Effector memory CD8-positive, alpha-beta T cell (primary cell): ENCODE measurements at places on chromosomes 12 and 14.

GRCh38 chr12:124837958-124838803 lies 25.5 kb downstream of the SCARB1 start:
- H3K36me3 ChIP-seq: no peaks in the 10 kb centered on the region
- no peaks in the 10 kb centered on the region for H3K27me3 ChIP-seq
- H3K4me1 ChIP-seq: no peaks in the 10 kb centered on the region
- H3K4me3 ChIP-seq: no peak overlapping the region

DNA sequence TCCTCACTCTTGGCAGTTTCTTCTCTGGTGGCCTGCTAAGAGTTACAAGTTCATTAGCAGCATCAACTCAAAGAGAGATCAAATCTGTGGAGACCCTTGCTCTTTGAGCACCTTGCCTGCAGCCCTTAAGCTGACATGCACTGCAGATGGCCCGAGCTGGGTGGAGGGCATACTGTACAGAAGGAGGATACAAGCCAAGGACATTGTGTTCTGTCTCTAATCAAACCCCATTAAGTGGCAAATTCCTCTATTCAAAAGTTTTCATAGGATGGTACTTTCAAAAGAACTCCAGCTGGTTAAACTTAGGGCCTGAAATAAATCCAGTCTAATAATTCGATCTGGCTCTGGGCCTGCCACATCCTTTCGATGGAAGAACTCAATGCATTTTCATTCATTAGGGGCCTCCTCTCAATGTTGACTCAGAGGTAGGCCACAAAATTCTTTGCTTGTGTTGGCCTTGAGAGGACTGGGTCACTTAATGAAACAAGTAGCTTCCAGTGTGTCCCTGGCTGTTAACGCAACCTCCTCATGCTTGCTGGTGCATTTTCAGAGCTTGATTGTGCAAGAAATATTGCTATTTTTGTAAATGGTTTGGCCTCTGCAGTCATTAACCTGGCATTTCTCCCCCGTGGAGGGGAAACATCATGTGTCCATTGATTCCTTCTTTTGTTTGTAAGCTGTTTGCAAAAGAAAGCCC lies 318.2 kb downstream of the NUAK1 start:
- H3K27me3 ChIP-seq: peaks cover 9% of the 10 kb centered on the region
- no peak for DNase-seq
- no peaks in the 10 kb centered on the region for H3K4me1 ChIP-seq
- H3K27ac ChIP-seq: no peak overlapping the region
- no peaks in the 10 kb centered on the region for H3K36me3 ChIP-seq

DNA sequence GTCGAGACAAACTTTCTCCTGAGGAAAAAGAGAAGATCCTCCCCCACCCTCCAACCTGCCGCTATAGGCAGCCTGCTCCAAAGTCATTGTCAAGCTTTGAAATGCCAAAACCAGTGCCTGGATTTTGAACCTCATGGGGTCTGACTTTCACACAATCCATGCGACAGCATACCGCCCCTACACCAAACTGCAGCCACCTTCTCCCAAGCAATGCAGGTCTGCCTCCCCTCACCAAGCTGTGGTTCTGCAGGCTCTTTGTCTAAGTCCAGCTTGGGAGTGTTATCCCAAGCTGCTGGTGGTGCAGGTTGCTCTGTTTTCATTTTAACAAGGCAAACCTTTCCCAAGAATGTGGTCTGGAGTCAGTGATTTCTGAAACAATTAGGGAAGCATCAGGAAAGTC lies 12.4 kb downstream of the TBX5 start:
- H3K4me3 ChIP-seq: no peak overlapping the region
- H3K27me3 ChIP-seq: peaks cover 72% of the 10 kb centered on the region
- no peaks in the 10 kb centered on the region for H3K4me1 ChIP-seq
- H3K36me3 ChIP-seq: peaks cover 3% of the 10 kb centered on the region
- no peak overlapping the region for H3K27ac ChIP-seq
- DNase-seq: no peak

GRCh38 chr14:61404637-61405036 lies 83.3 kb downstream of the PRKCH start:
- DNase-seq: no peak
- peak overlapping the region; percentile 69 for H3K4me3 ChIP-seq
- peaks cover 82% of the 10 kb centered on the region for H3K4me1 ChIP-seq
- no peaks in the 10 kb centered on the region for H3K27me3 ChIP-seq
- H3K27ac ChIP-seq: peak overlapping the region; percentile 82
- H3K36me3 ChIP-seq: peaks cover 32% of the 10 kb centered on the region

DNA sequence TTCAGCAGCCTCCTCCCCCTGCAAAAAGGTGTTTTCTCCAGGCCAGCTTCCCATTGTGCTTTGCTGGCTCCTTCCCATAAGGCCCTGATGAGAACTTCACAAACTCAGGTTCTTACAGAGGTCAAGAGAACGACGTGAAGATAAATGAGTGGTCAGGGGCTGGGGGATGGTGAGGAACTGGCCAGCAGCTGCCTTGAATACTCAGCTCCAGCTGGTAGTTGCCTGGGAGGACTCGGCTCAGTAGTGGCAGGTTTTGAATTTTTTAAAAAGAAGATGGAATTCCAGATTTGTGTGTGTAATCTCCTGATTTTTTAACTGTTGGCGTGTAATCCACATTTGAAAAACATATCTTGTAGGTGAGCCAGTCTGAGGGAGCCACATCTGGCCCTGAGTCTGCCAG lies 5.9 kb downstream of the DDX55 start:
- no peak overlapping the region for H3K4me3 ChIP-seq
- DNase-seq: no peak
- H3K4me1 ChIP-seq: peaks cover 4% of the 10 kb centered on the region
- peaks cover 72% of the 10 kb centered on the region for H3K36me3 ChIP-seq

DNA sequence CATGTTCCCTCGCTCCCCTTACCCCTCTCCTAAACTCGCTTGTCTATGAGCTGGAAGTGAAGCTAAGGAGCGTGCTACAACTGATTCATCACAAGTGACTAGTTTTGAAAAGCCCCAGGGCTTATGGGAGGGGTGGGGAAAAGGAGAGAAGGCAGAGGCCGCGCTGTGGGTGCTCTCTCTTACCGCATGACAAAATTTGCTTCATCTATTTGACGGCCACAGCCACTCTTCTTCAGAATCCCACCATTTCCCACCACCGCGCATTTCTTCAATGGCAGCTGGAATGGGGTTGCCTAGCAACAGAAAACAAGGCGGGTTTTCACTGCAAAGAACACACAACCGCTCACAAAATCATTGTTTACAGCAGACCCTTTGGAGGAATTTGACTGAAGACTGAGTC lies 79.4 kb downstream of the ST8SIA1 start:
- no peak for DNase-seq
- H3K4me1 ChIP-seq: no peaks in the 10 kb centered on the region
- H3K27me3 ChIP-seq: no peaks in the 10 kb centered on the region
- no peak overlapping the region for H3K4me3 ChIP-seq
- peaks cover 2% of the 10 kb centered on the region for H3K36me3 ChIP-seq

GRCh38 chr12:58870595-58870994 lies 49.7 kb downstream of the LRIG3 start:
- H3K4me3 ChIP-seq: no peak overlapping the region
- no peaks in the 10 kb centered on the region for H3K27me3 ChIP-seq
- no peak for DNase-seq
- H3K27ac ChIP-seq: no peak overlapping the region
- no peaks in the 10 kb centered on the region for H3K36me3 ChIP-seq
- no peaks in the 10 kb centered on the region for H3K4me1 ChIP-seq

DNA sequence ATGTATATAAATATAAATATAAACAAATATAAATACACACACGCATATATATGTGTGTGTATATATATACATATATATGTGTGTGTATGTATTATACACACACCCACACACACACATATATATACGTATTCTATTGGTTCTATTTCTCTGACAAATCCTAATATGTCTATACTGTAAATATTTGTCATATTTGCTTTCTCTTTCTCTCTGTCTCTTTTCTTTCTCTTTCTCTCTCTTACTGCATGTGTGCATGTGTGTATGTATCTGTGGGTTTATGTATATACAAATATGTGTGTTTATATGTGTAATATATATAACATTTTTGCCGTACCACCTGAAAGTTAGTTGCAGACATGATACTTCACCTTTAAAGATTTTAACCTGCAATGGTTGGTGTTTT lies 174.2 kb upstream of the PLEKHG7 start:
- H3K4me3 ChIP-seq: no peak overlapping the region
- no peaks in the 10 kb centered on the region for H3K36me3 ChIP-seq
- H3K4me1 ChIP-seq: peaks cover 15% of the 10 kb centered on the region
- H3K27me3 ChIP-seq: no peaks in the 10 kb centered on the region

- peaks cover 12% of the 10 kb centered on the region for H3K4me1 ChIP-seq
- DNase-seq: no peak
- no peak overlapping the region for H3K27ac ChIP-seq
- H3K4me3 ChIP-seq: no peak overlapping the region
Measured at GRCh38 chr14:54686871-54687749, 120.2 kb downstream of the SAMD4A start.

- no peak overlapping the region for H3K27ac ChIP-seq
- H3K36me3 ChIP-seq: no peaks in the 10 kb centered on the region
- H3K4me1 ChIP-seq: no peaks in the 10 kb centered on the region
- H3K27me3 ChIP-seq: no peaks in the 10 kb centered on the region
- no peak overlapping the region for H3K4me3 ChIP-seq
Measured at GRCh38 chr14:47261350-47261749, 414.1 kb downstream of the MDGA2 start.

GRCh38 chr14:69151458-69152180 lies 1.3 kb downstream of the DCAF5 start:
- H3K27ac ChIP-seq: peak overlapping the region; percentile 96
- H3K4me3 ChIP-seq: peak overlapping the region; percentile 96
- H3K27me3 ChIP-seq: no peaks in the 10 kb centered on the region
- DNase-seq: peak; percentile 69
- H3K36me3 ChIP-seq: peaks cover 36% of the 10 kb centered on the region
- peaks cover 49% of the 10 kb centered on the region for H3K4me1 ChIP-seq

- peak overlapping the region; percentile 29 for H3K27ac ChIP-seq
- peaks cover 43% of the 10 kb centered on the region for H3K36me3 ChIP-seq
- peaks cover 6% of the 10 kb centered on the region for H3K4me1 ChIP-seq
Measured at GRCh38 chr12:108816652-108817335, 40.6 kb downstream of the SSH1 start.

DNA sequence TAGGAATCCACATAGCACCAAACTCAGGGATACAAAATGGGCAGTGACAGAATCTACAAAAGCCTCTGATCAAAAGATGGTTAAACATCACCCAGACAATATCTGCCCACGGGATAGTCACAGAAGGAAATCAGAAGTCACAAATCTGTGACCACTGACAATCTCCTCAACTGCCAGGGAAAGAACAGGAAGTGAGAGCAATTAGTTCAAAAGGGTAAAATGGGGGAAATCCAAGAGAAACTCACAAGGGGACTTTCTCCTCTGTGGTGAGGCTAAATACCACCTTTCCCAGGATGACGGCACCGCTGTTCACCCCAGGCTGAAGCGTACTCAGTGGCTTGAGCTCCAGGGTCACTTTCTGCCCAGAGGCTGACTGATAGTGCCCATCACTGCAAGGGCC lies 10.7 kb downstream of the TTC5 start:
- peaks cover 84% of the 10 kb centered on the region for H3K36me3 ChIP-seq
- H3K4me3 ChIP-seq: no peak overlapping the region
- no peaks in the 10 kb centered on the region for H3K27me3 ChIP-seq
- no peaks in the 10 kb centered on the region for H3K4me1 ChIP-seq

DNA sequence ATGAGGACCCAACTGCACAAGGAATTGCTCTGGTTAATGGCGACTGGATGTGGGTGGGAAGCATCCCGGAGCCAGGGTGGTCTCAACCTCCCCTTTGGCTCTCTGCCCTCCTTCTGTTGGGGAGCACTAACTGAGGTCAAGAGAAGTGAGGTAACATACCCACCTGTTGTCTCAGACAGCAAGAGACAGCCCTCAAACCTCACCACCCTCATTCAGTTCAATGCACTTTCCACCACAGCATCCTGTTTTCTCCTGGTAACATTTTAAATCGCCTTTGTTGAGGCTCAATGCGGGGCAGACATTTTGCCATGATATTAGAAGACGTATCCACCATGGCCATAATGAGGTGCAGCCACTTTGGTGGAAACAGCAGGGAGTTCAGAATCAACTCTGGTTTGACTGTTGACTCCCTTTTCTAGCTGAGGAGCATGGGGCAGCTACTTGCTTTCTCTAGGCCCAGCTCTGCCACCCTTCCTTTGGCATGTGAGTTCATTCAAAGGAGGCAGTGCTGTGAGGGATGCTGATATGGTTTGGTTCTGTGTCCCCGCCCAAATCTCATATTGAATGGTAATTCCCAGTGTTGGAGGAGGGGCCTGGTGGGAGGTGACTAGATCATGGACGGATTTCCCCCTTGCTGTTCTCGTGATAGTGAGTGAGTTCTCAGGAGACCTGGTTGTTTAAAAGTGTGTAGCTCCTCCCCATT lies 338.6 kb downstream of the PCNX1 start:
- peaks cover 42% of the 10 kb centered on the region for H3K4me1 ChIP-seq
- no peak for DNase-seq
- H3K27me3 ChIP-seq: no peaks in the 10 kb centered on the region
- peaks cover 4% of the 10 kb centered on the region for H3K36me3 ChIP-seq
- peak overlapping the region; percentile 66 for H3K4me3 ChIP-seq
- peak overlapping the region; percentile 76 for H3K27ac ChIP-seq

DNA sequence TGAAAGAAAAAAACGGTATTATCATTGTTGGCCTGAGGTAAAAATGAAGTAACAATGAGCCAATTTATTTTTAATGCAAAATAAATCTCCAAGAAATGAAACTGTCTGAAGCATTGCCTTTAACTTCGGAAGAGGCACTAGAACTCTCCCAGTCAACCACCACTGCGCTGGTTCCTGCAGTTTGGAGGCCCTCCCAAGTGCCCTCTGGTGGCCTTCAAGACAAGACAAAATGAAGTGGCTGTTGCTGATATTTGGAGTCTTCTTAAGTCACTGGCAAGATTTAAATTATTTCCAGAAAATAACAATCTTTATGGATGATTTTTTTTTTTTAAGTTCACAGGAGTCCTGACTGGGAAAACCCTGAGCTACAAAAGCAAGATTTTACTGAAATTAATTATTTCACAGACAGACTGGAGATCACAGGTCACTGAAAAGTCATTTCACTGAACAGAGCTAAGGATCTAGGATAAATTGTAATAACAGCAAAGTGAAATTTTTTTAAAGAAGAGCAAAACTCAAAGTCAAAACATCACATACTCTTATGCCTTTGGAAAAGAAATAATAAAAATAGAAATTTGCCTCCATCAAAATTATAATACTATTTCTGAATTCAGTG lies 58.2 kb downstream of the DICER1 start:
- H3K4me1 ChIP-seq: peaks cover 19% of the 10 kb centered on the region
- no peak overlapping the region for H3K4me3 ChIP-seq
- H3K27me3 ChIP-seq: no peaks in the 10 kb centered on the region

DNA sequence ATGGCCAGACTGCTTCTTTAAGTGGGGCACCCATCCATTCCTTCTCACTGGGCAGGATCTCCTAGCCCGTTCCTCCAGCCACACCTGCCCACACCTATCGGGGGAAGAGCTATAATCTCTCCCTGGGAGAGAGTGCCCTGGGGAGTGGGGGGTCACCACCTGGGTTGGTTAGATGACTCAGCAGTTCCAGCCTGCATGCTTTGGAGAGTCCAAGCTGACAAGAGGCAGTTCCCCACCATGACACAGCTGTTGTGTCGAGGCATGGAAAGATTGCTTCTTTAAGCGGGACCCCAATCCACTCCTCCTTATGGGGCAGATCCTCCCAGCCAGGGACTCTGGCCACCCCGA lies 52.6 kb upstream of the PPFIA2 start:
- no peaks in the 10 kb centered on the region for H3K36me3 ChIP-seq
- H3K27me3 ChIP-seq: peaks cover 7% of the 10 kb centered on the region
- peaks cover 9% of the 10 kb centered on the region for H3K4me1 ChIP-seq
- no peak overlapping the region for H3K27ac ChIP-seq

GRCh38 chr12:126667339-126667738 lies 1599.6 kb upstream of the TMEM132C start:
- H3K27me3 ChIP-seq: no peaks in the 10 kb centered on the region
- no peak for DNase-seq
- no peaks in the 10 kb centered on the region for H3K4me1 ChIP-seq
- no peak overlapping the region for H3K27ac ChIP-seq
